Colonic mucosa (tissue), 4 donors: ENCODE measurements at places on chromosomes 6 and 20. TPM values are rescaled to one million over a fixed set of nuclear protein-coding genes. Genes with fewer than 3 reads are reported as not detected.

Gene CALHM5
- 0.20 TPM for total RNA-seq

Gene CFB
- 20.4 TPM for total RNA-seq

Gene SPATS1
- not detected for total RNA-seq

Gene FABP7
- not detected for total RNA-seq

Gene ATXN1
- 24.5 TPM for total RNA-seq

DNA sequence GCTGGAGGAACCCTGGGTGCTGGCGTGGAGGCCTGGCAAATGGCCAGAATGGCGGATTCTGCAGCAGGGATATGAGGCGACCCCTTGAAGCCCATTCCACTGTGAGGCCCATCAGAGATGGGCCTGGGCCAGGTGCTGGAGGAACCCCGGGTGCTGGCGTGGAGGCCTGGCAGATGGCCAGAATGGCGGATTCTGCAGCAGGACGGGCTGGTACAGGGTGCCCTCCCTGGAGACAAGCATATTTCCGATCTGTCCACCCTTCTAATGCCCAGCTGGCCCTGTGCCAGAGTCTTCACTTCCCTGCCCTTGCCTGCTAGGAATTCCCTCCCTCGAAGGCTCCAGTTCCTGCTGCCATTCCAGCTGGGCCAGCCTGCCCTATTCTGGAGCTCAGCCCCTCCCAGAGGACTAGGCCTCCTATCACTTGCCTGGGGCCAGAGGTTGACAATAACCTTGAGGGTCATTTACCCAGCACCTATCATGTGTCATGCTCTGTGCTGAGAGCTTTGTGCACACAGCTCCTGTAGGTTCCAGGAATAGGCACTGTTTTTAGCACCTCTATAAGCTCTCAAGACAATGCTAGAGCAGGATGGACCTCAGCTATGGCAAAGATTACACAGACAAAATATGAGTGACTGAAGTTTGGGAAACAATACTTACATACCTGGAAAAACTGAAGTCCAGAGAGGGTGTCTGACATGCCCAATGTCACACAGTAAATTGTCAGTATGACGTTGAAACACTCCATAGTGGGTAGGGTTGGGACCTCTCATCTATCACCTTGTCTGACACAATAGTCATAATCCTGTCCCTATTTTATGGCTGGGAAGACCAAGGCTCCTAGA lies 21.4 kb downstream of the SUN5 start:
- no peaks in the 10 kb centered on the region for H3K36me3 ChIP-seq
- no peaks in the 10 kb centered on the region for H3K4me1 ChIP-seq
- H3K27me3 ChIP-seq = no peaks in the 10 kb centered on the region
- no peak overlapping the region for H3K27ac ChIP-seq

DNA sequence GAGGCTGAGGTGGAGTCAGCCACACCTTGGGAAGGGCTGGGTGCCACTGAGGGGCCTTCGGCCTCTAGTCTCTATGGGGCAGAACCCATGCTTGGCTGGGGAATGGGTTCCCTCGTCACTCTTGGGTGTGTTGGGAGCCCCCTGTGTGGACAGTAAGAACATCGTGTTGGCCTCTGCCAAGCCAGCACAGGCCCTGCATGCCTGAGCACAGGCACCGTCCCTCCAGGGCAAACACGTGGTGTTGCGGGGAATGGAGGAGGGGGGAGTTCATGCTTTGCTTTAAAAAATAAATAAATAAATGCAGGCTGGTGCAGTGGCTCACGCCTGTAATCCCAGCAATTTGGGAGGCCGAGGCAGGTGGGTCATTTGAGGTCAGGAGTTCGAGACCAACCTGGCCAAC lies 63.0 kb downstream of the EZR start:
- no peak overlapping the region for H3K27ac ChIP-seq
- no peak overlapping the region for H3K4me3 ChIP-seq
- DNase-seq = no peak
- H3K36me3 ChIP-seq = no peaks in the 10 kb centered on the region
- no peaks in the 10 kb centered on the region for H3K27me3 ChIP-seq

DNA sequence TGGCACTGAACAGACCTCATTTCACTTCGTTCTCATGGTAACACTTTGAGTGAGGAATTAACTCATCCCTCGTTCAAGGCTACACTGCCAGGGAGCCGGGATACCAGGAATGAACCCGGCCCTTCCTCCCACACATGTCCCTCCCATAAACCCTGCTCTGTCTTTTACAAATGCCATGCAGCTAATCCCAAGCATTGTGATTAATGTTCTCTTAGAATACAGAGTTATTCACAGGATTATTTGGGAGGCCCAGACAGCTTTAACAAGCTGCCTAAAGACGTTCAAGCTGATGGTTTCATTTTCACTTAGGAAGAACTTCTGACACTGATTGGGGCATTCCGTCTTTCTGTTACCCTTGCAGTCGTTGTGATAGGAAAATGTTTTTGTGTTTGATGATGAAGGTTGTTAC lies 42.5 kb upstream of the CD83 start:
- H3K4me1 ChIP-seq = no peaks in the 10 kb centered on the region
- H3K36me3 ChIP-seq = no peaks in the 10 kb centered on the region
- peak overlapping the region; percentile 22 for H3K4me3 ChIP-seq
- H3K27me3 ChIP-seq = no peaks in the 10 kb centered on the region
- no peak for DNase-seq
- H3K27ac ChIP-seq = peak overlapping the region; percentile 44

Gene PRIM2
- 23.1 TPM for total RNA-seq

Gene MTFR2
- total RNA-seq = 9.8 TPM

Gene PRPH2
- 0.35 TPM for total RNA-seq
